ENCODE measurements at places on chromosomes 16 and 17. TPM values are rescaled to one million over a fixed set of nuclear protein-coding genes. Genes with fewer than 3 reads are reported as not detected.
A peak's percentile ranks its signal among the peaks of the same experiment; 100 is the strongest.

GRCh38 chr16:3503523-3503922, 2.7 kb downstream of the CLUAP1 start:
- no peaks in the 10 kb centered on the region for H3K27me3 ChIP-seq
- H3K27ac ChIP-seq, result no peak overlapping the region
- no peak for DNase-seq
- no peaks in the 10 kb centered on the region for H3K36me3 ChIP-seq

DNA sequence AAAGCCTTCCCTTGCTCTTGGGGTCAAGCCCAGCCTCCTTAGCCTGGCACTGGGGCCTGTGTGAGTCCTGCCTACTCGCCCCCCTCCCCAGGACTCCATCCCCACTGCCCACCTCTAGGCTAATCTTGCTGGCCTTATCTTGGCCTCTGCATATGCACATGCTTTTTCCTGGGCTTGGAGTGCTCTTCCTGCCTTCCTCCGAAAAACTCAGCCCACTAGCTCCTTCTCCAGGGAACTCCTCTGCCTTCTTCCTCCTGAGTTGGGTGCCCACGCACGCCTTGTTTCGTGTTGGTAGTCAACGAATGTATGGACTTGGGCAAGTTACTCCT, 16.5 kb downstream of the TBX2 start:
- H3K4me1 ChIP-seq, result no peaks in the 10 kb centered on the region
- H3K27me3 ChIP-seq, result no peaks in the 10 kb centered on the region
- no peak for DNase-seq
- H3K4me3 ChIP-seq, result no peak overlapping the region
- peak overlapping the region; percentile 65 for H3K27ac ChIP-seq

- no peaks in the 10 kb centered on the region for H3K36me3 ChIP-seq
- no peak for DNase-seq
- H3K27me3 ChIP-seq, result no peaks in the 10 kb centered on the region
These were observed 725.7 kb upstream of the GOT2 start for GRCh38 chr16:59459806-59460205.

- H3K27me3 ChIP-seq, result peaks cover 74% of the 10 kb centered on the region
- no peak for DNase-seq
- H3K4me3 ChIP-seq, result no peak overlapping the region
- H3K4me1 ChIP-seq, result no peaks in the 10 kb centered on the region
- no peak overlapping the region for H3K27ac ChIP-seq
These were observed 7.3 kb upstream of the CBX8 start for GRCh38 chr17:79803997-79804855.

DNA sequence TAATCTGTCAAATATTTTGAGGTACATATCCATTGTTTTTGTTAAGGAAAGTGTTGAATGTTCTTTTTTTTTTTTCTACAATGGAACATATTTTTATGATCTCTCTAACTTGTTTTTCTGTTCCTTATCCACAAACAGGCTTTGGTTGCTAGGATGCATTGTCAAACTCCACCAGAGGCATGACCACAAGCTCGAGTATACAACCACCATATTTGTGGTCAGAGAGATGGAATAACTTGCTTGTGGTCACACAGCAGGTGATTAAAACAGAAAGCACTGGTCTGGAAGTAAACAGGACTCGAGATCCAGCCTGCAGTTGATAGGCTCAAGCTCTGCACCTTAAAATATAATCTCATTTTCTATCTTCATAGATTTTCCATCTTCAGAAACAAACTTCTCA, 105.8 kb upstream of the ADAMTS18 start:
- H3K27me3 ChIP-seq, result no peaks in the 10 kb centered on the region
- H3K27ac ChIP-seq, result no peak overlapping the region
- H3K36me3 ChIP-seq, result no peaks in the 10 kb centered on the region
- no peaks in the 10 kb centered on the region for H3K4me1 ChIP-seq
- no peak for DNase-seq

DNA sequence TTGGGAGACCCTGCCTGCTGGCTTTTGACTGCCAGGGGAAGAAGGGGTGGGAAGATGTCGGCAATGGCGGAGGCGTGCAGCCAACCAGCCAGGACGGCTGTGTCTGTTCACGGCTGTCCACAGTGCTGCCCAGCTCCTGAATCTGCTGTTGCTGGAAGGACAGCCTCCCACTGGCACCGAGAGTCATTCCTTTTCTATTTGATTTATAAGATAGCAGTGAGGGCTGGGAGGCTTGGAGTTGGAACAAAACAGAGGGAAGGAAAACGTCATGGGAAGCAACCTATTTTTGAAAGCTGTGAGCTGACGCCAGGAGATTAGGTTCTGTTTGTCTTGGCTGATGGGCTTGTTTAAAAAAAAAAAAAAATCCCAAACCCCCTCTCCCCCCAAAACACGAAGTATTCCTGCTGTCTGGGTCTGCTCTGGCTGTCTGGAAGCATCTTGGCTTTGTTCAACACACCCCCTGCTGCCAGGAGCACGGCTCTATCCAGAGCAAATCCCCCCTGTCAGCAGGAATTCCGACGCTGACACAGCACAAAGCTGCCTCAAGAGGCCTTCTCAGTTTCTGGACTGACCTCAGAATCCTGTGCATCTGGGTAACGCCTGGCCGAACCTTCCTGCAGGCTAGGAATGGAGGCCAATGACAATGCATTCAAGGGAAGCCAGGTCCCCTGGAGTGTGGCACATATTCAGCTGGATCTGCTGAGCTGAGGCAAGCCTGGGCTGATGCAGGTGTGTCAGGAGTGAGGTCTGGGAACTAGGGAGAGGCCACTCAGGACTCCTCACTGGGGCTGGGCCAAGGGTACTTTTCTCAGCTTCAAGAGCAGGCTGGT, 41.0 kb upstream of the SREBF1 start:
- peaks cover 7% of the 10 kb centered on the region for H3K4me1 ChIP-seq
- peak; percentile 82 for DNase-seq
- H3K27me3 ChIP-seq, result no peaks in the 10 kb centered on the region

DNA sequence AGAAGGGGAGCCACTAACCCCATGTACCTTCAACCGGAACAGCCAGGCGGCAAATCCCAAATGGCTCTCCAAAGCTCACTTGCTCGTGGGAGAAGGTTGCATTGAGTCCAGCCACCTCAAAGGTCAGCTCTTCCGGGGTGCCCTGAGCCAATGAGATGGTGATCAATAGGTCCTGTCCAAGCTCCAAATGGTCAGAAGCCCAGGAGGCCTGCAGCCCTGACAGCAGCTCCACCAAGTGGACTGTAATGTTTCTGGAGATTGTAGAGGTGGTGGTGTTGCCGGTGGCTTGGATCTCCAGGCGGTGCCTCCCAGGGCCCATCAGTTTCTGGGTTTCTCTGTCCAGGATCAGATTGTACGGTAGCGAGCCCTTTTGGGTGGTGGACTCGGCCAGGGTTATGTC, 39.9 kb upstream of the BCO1 start:
- DNase-seq, result no peak
- H3K4me1 ChIP-seq, result no peaks in the 10 kb centered on the region
- H3K36me3 ChIP-seq, result no peaks in the 10 kb centered on the region
- no peak overlapping the region for H3K4me3 ChIP-seq

TANGO6 gene
- 37.4 TPM for total RNA-seq

GPR142 gene
- not detected for total RNA-seq

All from uterus (tissue), 4 donors.